NCI-H1092 (cell line): ENCODE measurements at places on chromosomes 4 and X.

DNA sequence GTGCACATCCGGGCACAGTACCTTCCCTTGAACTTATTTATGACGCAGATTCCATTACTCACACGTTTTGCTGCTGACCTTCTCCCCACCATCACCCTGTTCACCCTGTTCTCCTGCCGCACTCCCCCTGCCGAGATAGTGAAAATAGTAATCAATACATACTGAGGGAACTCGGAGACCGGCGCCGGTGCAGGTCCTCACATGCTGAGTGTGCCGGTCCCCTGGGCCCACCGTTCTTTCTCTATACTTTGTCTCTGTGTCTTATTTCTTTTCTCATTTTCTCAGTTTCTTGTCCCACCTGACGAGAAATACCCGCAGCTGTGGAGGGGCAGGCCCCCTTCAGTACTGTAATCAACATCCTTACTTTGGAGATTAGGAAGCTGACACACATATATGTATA is 1337.1 kb upstream of the PABPC4L start:
- DNase-seq, result no peak

DNA sequence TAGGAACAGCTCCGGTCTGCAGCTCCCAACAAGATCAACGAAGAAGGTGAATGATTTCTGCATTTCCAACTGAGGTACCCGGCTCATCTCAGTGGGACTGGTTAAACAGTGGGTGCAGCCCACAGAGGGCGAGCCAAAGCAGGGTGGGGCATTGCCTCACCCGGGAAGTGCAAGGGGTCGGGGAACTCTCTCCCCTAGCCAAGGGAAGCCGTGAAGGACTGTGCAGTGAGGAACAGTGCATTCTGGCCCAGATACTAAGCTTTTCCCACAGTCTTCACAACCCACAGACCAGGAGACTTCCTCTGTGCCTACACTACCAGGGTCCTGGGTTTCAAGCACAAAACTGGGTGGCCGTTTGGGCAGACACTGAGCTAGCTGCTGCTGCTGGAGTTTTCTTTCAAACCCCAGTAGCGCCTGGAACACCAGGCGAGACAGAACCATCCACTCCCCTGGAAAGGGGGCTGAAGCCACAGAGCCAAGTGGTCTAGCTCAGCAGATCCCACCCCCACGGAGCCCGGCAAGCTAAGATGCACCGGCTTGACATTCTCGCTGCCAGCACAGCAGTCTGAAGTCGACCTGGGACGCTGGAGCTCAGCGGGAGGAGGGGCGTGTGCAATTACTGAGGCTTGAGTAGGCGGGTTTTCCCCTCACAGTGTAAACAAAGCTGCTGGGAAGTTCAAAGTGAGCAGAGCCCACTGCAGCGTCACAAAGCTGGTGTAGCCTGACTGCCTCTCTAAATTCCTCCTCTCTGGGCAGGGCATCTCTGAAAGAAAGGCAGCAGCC is 84.6 kb downstream of the THOC2 start:
- DNase-seq, result no peak

DNA sequence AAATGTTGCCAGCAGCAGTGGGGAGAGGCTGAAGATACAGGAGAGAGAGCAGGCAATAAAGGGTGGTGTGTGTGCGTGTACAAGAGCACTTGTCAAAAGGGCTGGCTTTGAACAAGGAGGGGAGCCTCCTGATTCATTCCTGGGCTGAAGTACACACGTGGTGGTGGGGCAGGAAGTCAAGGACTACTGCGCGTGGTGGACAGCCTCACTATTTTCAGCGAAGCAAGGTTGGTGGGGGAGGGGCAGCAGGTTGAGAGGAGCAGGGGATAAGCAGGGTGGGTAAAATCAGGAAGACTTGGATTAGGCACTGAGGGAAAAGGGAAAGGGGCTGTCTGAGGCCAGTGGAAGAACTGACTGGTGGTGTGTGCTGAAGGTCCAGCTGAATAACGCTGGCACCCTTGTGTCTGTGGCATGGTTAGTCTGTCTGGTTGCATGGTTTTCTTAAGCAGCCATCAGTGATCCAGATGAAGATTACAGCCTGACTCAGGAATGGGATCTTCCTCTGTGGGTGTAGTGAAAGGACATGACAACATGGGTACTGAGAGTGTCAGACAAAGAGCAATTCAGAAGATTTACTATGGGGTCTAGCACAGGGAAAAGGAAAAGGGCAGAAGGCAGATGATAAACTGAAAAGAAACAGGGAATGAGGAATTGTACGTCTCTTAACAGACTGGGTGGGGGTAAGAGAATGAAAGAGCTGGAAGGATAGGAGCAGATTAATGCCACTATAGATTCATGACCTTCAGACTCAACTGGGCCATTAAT is 149.8 kb downstream of the CHM start:
- no peak for DNase-seq

- no peak for DNase-seq
These were observed 470.2 kb downstream of the SPRY1 start for GRCh38 chr4:123866796-123867195.

DNA sequence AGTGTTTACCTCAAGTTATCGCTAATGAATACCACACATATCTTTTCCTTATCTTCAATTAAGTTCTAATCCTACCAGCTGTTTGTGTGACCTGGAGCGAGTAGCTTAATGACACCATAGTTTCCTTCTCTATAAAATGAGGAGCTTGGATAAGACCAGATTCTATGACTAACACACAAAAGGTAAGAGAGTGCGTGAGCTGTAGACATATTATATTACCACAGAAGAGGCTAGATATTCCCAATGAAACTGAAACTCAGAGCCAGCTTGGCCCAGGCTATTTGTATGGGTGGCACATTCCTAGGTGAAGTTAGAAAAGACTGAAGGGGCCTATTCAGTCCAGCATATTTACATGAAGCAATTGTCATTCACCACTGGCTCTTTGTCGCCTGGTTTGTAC is 30.2 kb downstream of the ASB5 start:
- DNase-seq, result no peak

- no peak for DNase-seq
These were observed 16.6 kb upstream of the UBA1 start for GRCh38 chrX:47177079-47177478.

DNA sequence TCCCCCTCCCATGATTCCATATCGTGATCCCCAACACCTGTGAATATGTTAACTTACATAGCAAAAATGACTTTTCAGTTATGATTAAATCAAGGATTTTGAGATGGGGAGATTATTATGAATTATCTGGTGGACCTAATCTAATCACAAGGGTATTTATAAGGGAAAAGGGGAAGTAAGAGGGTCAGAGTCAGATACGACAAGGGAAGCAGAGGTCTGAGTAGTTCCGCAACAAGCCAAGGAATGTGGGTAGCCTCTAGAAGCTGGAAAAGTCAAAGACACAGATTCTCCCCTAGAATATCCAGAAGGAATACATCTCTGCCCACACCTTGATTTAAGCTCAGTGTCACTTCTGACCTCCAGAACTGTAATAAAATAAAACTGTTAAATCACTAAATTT is 1.0 kb upstream of the IL13RA1 start:
- no peak for DNase-seq

DNA sequence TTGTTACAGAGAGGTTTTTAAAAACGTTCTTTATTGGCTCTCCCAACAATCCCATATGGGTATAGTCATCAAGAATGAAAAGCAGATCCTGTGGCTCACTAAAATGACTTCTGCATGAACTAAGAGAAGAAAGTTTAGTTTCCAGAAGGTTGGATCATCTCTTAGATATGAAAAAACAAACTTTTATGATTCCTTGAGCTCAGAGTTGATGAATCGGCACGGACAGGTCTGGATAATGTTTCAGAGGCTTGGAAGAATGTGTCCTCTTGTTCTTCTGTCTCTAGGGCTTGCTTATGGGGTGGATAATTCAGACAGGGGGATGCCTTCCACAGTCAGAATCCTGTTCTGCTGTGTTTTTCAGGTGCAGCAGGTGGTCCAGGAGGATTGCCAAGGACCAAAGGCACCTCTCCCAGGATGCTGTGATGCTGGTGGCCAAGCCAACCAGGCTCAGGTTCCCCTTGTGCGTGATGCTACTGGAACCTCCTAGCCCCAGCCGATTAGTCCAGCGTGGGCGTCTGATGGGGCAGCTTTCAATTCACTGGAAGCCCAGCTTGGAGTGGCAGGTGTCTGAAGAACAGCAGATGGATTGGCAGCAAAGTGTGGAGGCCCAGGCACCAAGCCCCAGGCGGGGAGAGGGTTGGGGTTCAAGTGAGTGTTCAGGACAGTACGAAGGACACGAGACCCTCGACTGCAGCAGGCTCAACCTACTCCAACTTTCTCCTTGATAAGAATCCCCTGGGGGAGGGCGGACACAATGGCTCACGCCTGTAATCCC is 30.3 kb downstream of the CCKAR start:
- DNase-seq, result no peak

DNA sequence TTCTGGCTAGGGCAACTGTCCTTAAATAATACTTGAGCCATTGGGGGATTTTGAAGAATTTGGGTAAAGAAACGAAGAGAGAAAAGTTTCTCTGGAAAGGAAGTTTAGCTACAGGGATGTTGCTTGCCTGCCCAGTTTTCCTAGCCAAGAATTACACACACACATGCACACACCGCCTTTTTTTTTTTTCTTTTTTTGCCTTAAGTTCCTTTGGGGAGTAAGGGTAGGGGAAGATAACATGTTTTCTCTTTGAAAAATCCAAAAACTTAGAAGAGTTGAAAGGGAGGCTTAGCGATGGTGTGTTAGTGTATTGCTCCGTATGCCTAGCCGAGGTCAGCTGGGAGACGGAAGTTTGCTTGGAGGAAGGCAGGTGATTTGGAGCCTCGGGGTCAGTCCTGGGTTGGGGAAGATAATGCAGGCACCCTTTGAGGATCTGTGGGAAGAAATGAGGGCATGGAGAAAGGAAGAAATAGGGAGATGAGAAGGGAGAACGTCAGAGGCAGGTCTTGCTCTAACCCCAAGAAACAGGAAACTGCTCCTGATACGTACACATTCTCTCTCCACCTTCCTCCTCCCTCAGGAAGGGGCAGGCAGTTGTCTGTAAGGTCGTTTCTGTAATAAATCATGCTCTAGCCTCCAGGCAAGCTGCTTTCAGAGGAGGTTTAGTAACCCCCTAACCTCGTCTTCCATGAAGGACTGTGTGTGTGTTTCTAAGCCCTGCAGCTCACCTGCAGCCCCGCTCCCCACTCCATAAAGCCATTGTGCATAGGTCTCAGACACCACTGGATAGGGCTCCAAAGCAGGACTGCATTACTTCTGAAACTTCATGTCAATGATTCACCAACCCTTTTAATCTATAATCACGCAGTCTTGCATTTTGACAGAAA is 10.5 kb downstream of the KLF3 start:
- no peak for DNase-seq

GRCh38 chr4:88809576-88810219 is 112.1 kb upstream of the NAP1L5 start:
- no peak for DNase-seq

- DNase-seq, result no peak
These were observed 687 bp upstream of the GRIA2 start for GRCh38 chr4:157219711-157220370.

DNA sequence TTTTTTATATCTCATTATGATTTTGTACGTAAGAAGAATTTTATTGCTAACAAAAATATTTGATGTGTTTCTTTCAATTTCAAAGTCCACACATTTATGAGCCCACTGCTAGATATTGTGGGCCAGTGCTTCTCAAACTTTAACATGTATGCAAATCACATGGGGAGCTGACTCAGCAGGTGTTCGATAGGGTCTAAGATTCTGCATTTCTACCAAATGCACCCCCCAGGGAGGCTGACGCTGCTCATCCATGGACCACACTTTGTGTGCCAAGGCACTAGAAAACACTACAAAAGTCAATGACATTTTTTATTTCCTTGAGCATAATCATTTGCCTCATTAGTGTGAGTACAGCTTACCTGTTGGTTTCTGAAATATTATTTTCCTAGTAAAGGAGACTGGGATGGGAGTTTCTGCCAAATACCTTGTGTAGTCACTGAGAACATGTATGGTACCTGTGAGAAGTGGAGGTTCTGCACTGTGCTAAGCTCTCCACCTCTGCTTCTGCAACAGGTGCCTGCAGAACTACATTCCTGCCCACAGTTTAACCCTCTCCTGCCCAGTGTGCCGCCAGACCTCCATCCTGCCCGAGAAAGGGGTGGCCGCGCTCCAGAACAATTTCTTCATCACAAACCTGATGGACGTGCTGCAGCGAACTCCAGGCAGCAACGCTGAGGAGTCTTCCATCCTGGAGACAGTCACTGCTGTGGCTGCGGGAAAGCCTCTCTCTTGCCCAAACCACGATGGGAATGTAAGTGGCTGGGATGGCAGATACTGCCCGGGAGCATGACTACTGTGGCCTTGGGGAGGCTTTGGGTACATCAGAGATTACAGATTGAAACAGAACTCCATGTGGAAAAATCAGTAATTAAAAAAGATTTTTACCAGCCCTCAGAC is 68.9 kb upstream of the MND1 start:
- no peak for DNase-seq

DNA sequence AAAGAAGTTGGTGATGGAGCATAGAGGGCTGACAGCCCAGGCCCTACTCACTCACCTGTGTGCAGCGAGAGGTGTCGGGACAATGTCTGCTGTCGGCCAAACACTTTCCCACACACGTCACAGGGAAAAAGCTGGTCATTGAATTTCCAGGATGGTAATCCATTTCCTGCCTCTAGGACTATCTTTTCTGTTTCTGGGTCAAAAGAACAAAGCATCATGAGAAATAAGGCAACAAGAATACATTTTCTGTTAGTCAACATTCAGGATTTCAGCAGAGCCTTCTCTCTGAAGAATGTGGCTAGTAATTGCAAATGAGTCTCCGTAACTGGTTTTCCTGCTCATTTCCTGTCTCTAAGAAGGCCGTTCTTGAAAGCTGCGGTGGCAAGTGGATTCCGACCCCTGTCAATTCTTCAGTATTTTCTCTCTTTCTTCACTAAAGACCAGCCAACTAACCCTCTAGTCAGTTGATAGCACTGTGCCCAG is 99.4 kb downstream of the C4orf51 start:
- no peak for DNase-seq

DNA sequence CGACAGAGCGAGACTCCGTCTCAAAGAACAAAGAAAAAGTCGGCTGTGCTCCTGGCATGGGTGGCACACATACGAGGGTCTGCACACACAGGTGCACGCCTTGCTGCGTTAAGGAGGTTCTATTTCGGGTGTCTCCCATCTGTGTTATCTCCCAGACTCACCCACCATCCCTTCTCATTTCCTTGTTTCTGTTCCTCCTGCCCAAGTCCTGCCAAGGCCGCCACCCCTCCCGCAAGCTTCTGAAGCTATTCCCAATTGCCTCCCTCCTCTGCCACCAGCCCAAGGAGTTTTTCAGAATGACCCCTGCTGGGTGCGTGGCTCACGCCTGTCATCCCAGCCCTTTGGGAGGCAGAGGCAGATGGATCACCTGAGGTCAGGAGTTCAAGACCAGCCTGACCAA is 6.0 kb upstream of the IL3RA start:
- no peak for DNase-seq

DNA sequence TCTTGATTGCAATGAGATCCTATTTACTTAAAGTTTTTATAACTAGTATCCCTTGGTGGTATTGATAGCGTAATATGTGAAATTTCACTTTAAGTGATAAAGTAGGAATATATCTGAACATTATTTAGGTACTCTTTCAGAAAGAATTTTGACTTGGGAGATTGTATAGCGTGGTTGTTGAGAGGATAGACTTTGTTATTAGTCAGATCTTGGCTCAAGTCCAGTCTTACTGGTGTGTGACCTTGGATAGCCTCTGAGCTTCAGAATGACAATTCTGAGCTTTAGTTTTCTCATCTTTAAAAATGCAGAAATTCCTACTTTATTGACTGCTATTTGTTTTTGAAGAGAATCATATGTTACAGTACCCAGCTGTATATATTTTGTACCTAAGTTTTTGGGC is 32.6 kb downstream of the DCK start:
- no peak for DNase-seq

GRCh38 chr4:25984266-25984665 is 70.2 kb downstream of the SMIM20 start:
- DNase-seq, result no peak
